ENCODE measurements at places on chromosomes 7 and 10.

- no peak for DNase-seq
These were observed 221.4 kb downstream of the BICC1 start for GRCh38 chr10:58734116-58734515.

DNA sequence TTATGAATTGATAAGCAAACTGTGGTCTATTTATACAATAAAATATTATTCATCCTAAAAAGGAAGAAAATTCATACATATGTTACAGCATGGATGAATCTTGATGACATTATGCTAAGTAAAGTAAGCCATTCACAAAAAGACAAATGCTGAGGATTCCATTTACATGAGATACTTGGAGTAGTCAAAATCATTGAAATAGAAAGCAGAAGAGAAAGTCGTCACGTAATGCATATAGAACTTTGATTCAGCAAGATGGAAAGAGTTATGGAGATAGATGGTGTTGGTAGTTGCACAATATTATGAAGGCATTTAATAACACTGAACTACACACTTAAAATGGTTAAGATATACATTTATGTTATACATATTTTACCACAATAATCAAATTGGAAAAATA, 309.7 kb upstream of the KLF6 start:
- DNase-seq: no peak

- peak; percentile 73 for DNase-seq
These were observed 38.8 kb downstream of the PSAP start for GRCh38 chr10:71812016-71812912.

- DNase-seq: no peak
These were observed 126.4 kb downstream of the GNAT3 start for GRCh38 chr7:80385508-80385907.

DNA sequence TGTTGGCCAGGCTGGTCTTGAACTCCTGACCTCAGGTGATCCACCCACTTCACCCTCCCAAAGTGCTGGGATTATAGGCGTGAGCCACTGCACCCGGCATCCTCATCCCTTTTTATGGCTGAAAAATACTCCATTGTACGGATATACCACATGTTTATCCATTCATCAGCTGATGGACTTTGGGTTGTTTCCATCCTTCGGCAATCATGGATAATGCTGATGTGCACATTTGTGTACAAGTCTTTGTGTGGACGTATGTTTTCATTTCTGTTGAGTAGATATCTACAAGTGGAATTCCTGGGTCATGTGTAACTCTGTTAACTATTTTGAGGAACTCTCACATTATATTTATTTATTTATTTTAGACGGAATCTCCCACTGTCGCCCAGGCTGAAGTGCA, 5.7 kb upstream of the UCMA start:
- DNase-seq: no peak

DNA sequence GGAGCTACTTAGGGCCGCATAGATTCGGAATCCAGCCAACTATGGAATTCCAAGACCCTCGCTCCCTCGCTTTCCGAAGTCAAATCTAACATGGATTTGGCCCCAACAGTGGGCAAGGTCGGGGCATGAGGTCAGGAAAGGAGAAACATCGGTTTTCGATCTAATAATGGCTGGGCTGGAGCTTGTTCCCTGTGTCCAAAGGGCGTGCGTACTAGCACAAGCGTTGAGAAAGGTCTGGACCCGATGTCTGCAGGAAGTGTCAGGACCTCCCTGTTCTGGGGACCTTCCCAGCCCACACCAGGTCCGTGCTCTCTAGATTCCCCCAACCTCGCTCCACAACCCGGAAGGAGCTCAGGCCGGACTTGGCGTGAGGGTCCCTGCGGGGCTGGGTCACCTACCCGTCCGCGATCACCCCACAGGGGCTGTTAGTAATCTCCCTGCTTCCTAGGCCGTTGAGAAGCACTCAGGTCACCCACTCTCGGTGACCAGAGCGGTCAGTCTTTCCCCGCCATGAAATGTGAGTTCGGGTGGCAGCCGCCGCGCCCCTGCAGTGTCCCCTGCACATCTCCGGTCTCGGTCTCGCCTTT, 4.8 kb downstream of the FEZF1 start:
- DNase-seq: no peak

DNA sequence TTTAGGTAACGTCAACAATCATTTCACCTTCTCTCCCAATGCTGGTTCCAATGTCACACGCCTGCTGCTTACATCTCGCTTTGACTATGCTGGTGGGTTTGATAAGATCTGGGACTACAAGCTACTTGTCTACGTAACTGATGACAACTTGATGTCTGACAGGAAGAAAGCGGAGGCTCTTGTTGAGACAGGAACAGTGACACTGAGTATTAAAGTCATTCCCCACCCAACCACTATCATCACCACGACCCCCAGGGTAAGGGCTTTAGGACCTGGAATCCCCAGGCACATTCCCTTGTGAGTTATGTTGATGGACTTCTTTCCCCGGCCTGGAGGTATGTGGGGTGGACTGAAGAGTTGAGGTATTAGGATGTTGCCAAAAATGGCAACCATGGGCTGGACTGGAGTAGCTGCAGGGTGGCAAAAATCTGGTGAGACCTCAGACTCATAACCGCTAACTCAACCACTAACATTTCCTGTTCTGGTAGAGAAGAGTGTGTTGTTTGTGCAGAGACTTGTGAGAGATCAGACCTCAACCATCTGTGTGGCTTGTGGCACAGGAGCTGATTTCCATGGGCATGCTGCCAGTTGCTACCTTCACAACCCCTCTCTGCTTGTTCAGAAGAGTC, 59.2 kb downstream of the CDHR3 start:
- DNase-seq: no peak

DNA sequence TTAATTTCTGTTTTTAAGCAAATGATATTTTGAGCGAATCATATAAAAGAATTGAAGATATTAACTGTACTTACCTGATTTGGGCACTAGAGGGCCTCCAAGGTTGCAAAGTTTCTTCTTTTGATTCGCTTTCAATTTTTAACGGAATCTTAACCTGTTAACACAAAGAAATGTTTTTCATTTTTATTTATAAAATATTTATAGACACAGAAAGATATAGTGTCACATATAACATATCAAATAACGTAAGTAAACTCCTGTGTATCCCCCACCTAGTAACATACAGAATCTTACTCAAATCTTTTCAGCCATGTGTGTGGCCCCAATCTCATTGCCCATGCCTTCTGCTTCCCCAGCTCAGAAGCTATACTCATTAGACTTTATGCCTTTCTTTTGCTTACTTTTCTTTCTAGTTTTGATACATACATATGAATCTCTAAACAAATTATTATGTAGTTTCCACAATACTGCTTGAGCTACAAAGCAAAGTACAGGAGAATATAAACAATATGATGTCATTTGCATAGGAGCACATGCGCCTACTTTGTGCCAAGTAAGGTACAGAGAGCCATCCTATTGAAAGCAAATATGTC, 49.5 kb upstream of the ZPBP start:
- DNase-seq: peak; percentile 47

All from cardiac muscle cell (in vitro differentiated cells and primary cell).